ENCODE measurements at places on chromosomes 6 and 20. TPM values are rescaled to one million over a fixed set of nuclear protein-coding genes. Genes with fewer than 3 reads are reported as not detected.

The FAM162B gene
- total RNA-seq = 2.5 TPM

The TRIM10 gene
- not detected for total RNA-seq

- H3K4me3 ChIP-seq = no peak overlapping the region
- H3K36me3 ChIP-seq = no peaks in the 10 kb centered on the region
- H3K4me1 ChIP-seq = peaks cover 5% of the 10 kb centered on the region
- no peak for DNase-seq
- H3K27ac ChIP-seq = peak overlapping the region; percentile 83
- peaks cover 5% of the 10 kb centered on the region for H3K27me3 ChIP-seq
Observed at GRCh38 chr20:50040432-50041245, 57.9 kb downstream of the SNAI1 start.

GRCh38 chr6:45896783-45897441 lies 118.7 kb downstream of the CLIC5 start:
- no peak overlapping the region for H3K27ac ChIP-seq
- H3K4me1 ChIP-seq = peaks cover 8% of the 10 kb centered on the region
- H3K36me3 ChIP-seq = peaks cover 6% of the 10 kb centered on the region
- no peaks in the 10 kb centered on the region for H3K27me3 ChIP-seq
- no peak for DNase-seq

GRCh38 chr6:88563277-88563625 lies 397.1 kb upstream of the CNR1 start:
- H3K4me1 ChIP-seq = no peaks in the 10 kb centered on the region
- no peak for DNase-seq
- no peaks in the 10 kb centered on the region for H3K36me3 ChIP-seq
- no peak overlapping the region for H3K27ac ChIP-seq
- H3K4me3 ChIP-seq = no peak overlapping the region
